ENCODE measurements at places on chromosomes 4 and X. TPM values are rescaled to one million over a fixed set of nuclear protein-coding genes. Genes with fewer than 3 reads are reported as not detected.
A peak's percentile ranks its signal among the peaks of the same experiment; 100 is the strongest.

USP26 gene
- not detected for total RNA-seq

AADAT gene
- total RNA-seq: 6.8 TPM

ETDA gene
- not detected for total RNA-seq

TECRL gene
- not detected for total RNA-seq

GPC4 gene
- 31.4 TPM for total RNA-seq

ASB9 gene
- 5.2 TPM for total RNA-seq

DNA sequence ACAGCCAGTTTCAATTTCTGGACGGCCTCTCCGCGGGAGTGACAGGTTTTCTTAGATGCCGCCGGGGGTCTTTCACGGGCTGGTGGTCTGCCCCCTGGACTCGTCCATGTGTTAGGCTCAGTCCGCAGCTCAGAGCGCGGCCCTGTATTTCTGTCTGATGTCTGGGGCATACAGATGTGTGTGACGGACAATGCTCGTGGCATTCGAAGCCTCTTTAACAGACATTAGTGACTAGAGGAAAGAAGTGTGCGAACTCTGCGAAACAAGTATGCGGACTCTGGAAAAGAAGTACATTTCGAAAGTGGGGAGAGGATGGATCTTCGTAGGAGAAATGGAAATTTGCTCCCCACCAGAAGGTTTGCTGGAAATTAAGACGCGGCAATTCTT, 793 bp upstream of the DCUN1D4 start:
- H3K4me3 ChIP-seq: peak overlapping the region; percentile 98
- no peaks in the 10 kb centered on the region for H3K36me3 ChIP-seq
- no peak for DNase-seq
- H3K4me1 ChIP-seq: no peaks in the 10 kb centered on the region

DNA sequence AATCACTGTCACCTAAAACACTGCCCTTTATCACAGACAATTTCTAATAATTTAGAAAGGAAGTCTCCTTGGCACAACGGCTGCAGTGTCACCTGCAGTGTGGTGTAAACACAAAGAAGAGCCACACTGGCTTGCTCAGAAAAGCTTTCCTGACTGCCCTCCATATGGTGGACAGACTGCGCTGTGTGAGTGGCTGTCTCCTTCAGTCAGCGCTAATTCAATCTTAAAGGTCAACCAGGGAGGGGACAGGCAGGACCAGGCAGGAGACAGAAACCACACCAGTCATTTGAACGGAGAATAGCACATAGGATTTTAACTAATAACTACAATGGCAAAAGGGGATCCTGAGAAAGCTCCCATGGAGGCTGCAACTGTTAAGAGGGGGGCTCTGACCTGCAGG, 132.1 kb downstream of the NSUN7 start:
- H3K27ac ChIP-seq: no peak overlapping the region
- H3K4me3 ChIP-seq: no peak overlapping the region
- H3K36me3 ChIP-seq: peaks cover 44% of the 10 kb centered on the region
- no peak for DNase-seq
- H3K27me3 ChIP-seq: no peaks in the 10 kb centered on the region

DNA sequence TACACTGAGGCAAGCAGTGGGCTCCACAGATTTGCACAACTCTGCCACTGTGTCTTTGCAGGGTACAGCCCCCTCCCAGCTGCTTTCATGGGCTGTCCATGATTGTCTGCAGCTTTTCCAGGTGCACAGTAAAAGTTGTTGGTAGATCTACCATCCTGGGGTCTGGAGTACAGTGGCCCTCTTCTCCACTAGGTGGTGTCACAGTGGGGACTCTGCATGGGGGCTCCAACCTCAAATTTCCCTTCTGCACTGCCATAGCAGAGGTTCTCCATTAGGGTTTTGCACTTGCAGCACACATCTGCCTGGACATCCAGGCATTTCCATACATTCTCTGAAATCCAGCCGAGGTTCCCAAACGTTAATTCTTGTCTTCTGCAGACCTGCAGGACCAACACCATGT, 1002.3 kb downstream of the FAM133A start:
- no peak overlapping the region for H3K27ac ChIP-seq
- DNase-seq: no peak
- H3K4me1 ChIP-seq: no peaks in the 10 kb centered on the region
- H3K4me3 ChIP-seq: no peak overlapping the region
- H3K27me3 ChIP-seq: no peaks in the 10 kb centered on the region
- no peaks in the 10 kb centered on the region for H3K36me3 ChIP-seq

- DNase-seq: no peak
- no peak overlapping the region for H3K27ac ChIP-seq
- H3K27me3 ChIP-seq: no peaks in the 10 kb centered on the region
- no peaks in the 10 kb centered on the region for H3K4me1 ChIP-seq
Observed at GRCh38 chrX:2635342-2635741, 55.8 kb upstream of the CD99 start.

DNA sequence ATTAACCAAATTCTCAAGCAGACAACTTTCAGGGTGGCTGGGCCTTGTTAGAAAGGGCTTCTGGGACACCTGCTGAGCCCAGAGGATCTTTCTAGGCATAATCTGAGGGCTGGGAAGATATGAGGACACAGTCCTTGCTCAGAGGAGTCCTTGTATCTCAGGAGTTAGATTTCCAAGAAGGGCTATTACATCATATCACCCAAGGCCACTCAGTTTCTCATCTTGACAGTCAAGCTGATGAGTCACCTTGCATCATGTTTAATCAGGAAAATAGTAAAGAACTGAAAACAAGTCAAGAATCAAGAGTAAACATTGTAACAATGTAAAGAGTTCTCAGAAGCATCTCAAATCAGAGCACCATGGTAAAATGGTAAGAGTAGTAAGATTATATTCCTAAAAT, 4.0 kb downstream of the PCYT1B start:
- H3K27ac ChIP-seq: no peak overlapping the region
- no peak overlapping the region for H3K4me3 ChIP-seq
- H3K4me1 ChIP-seq: no peaks in the 10 kb centered on the region
- DNase-seq: no peak

GRCh38 chrX:968148-968965, 244.1 kb downstream of the CRLF2 start:
- H3K27me3 ChIP-seq: no peaks in the 10 kb centered on the region
- no peak overlapping the region for H3K27ac ChIP-seq
- no peak for DNase-seq
- H3K4me1 ChIP-seq: no peaks in the 10 kb centered on the region

GRCh38 chr4:48375651-48376304, 34.4 kb downstream of the SLAIN2 start:
- H3K36me3 ChIP-seq: no peaks in the 10 kb centered on the region
- H3K27ac ChIP-seq: no peak overlapping the region
- DNase-seq: peak; percentile 43
- H3K27me3 ChIP-seq: no peaks in the 10 kb centered on the region
- peaks cover 13% of the 10 kb centered on the region for H3K4me1 ChIP-seq
- H3K4me3 ChIP-seq: no peak overlapping the region

DNA sequence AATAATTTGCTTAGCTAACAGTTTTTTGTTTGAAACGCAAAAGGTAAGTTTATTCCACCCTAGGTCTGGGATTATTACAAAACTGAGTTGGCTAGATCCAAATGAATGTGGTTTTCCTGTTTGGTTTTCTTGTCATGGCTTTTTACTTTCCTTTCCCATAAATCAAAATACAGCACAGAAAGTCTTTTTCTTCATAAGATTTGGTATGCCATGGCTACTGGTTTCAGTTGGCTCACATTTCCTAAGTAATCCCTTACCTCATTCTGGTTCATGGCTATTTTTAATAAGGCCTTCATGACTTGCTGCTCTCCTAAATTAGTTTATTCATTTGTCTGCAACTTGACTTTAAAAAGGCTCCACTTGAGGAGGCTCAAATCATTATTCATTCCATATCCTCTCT, 12.9 kb upstream of the PAK3 start:
- H3K4me3 ChIP-seq: no peak overlapping the region
- no peaks in the 10 kb centered on the region for H3K27me3 ChIP-seq
- DNase-seq: no peak
- no peak overlapping the region for H3K27ac ChIP-seq
- no peaks in the 10 kb centered on the region for H3K36me3 ChIP-seq
- H3K4me1 ChIP-seq: no peaks in the 10 kb centered on the region

DNA sequence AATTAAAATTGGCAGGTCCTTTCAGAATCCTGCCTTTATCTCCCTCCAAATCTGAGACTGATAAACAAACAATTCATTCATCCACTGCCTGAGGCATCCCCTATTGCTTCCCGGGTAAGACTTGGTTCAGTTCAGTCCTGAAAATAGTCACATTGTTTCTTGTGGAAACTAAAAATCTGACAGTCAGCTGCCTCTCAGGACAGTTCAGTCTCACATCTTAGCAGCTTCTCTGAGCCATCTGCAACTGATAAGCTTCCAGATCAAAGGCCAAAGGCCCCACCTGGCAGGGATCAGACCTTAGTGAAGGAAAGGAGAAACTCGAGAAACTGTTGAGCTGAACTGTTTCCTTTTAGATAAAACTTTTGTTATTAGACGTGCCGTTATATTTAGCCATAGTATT, 264.5 kb downstream of the IL15 start:
- DNase-seq: no peak
- no peaks in the 10 kb centered on the region for H3K4me1 ChIP-seq
- no peak overlapping the region for H3K27ac ChIP-seq
- no peaks in the 10 kb centered on the region for H3K27me3 ChIP-seq
- H3K36me3 ChIP-seq: no peaks in the 10 kb centered on the region

- H3K4me1 ChIP-seq: peaks cover 7% of the 10 kb centered on the region
- H3K36me3 ChIP-seq: no peaks in the 10 kb centered on the region
- DNase-seq: no peak
Observed at GRCh38 chr4:121252224-121252806, 88.2 kb upstream of the TNIP3 start.

GRCh38 chr4:14853176-14853943, 148.9 kb upstream of the CPEB2 start:
- no peak for DNase-seq
- H3K4me1 ChIP-seq: peaks cover 21% of the 10 kb centered on the region
- H3K4me3 ChIP-seq: no peak overlapping the region

- H3K27me3 ChIP-seq: no peaks in the 10 kb centered on the region
- H3K4me1 ChIP-seq: no peaks in the 10 kb centered on the region
- no peak overlapping the region for H3K27ac ChIP-seq
- no peak overlapping the region for H3K4me3 ChIP-seq
Observed at GRCh38 chr4:79015411-79015810, 76.2 kb upstream of the PAQR3 start.

- no peaks in the 10 kb centered on the region for H3K27me3 ChIP-seq
- no peak overlapping the region for H3K4me3 ChIP-seq
- DNase-seq: no peak
- no peak overlapping the region for H3K27ac ChIP-seq
- no peaks in the 10 kb centered on the region for H3K4me1 ChIP-seq
- no peaks in the 10 kb centered on the region for H3K36me3 ChIP-seq
Observed at GRCh38 chrX:104728456-104728855, 162.5 kb downstream of the IL1RAPL2 start.
